ENCODE measurements at places on chromosomes 5 and 9.

GRCh38 chr5:116492776-116493175 is 81.8 kb downstream of the SEMA6A start:
- no peak for DNase-seq

DNA sequence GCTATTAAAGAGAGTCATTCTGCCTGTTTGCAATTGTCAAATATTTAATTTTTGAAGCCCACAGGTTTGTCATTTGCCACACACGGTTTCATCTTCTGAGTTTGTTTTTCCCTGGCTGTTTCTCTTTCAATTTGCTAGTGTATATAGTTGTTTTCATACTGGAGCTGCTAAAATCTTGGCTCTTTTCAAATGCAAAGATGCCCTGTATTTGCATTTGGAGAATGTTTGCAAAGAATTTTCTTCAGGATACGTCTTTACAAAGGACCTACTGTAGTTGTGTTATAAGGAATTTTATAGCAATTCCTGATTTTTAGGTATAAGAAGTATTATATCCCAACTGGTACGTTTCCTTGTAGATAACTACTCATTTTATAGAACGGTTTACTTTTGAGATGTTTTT is 48.0 kb downstream of the IZUMO3 start:
- no peak for DNase-seq

DNA sequence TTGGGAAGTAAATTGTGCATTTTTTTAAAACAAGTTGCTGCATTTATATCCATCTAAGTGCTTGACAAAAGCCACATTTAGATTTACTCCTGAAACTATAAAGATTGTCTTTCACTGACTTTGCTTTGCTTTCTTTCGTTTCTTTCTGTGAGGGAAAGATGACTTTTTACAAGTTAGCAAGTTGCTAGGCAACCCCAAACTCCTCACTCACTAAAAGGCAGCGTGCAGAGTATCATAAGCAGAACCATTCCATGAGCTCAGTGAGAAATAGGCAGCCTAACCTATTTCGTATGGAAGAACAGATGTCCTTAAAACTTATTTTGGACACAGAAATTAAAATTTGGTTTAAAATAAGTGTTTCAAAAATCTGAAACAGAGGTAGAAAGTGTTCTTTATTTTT is 29.0 kb downstream of the KLF9 start:
- no peak for DNase-seq

- DNase-seq = no peak
Observed at GRCh38 chr9:88166660-88167059, 28.4 kb upstream of the SPATA31C2 start.

DNA sequence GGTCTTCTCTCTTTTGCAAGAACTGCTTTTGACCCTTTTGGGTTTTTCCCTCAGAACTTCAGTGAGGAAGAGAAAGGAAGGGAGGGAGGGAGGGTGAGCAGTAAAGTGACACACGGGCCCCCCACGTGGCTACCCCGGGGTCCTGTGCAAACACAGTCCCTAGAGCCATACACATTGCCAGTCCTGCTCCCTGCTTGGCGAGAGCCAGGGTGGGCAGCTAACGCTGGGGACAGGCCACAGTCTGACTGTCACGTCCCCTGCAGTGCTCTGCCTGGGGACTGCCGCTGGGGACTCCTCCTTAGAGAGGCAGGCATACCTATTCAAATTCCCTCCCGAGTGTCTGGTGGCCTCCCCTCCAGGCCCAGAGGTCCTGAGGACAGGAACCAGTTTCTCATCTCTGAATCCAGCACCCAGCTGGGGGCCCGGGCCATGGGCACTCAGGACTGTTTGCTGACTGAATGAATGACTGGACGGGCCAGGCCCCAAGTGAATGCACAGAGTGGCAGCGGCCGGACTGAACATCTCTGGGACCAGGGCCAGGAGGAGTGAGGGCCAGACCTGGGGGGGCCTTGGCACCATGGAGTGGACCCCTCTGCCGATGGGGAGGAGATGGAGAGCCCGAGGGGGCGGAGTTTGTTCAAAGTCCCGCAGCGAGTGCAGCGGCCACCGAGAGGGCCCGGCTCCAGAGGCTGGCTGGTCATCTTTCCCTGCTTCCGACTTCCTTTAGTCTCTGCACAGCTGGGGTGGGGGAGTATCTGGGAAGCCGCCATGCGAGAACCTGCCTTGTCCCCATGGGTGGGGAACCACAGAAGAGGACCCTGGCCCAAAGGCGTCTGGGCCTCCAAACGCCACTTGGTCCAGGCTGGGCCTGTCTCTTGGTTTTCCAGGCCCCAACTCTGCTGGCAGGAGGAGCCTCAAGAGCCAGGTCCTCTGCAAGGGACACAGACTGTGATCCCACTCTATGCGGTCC is 5.8 kb downstream of the CCDC187 start:
- no peak for DNase-seq

Measured in stimulated activated CD8-positive, alpha-beta memory T cell treated with anti-CD3 and anti-CD28 coated beads, Interleukin-2, amount 100 ng/mL, for 48 hours (primary cell).